ENCODE measurements at places on chromosomes 16 and 17. TPM values are rescaled to one million over a fixed set of nuclear protein-coding genes. Genes with fewer than 3 reads are reported as not detected.

- H3K27me3 ChIP-seq, result no peaks in the 10 kb centered on the region
- no peak for DNase-seq
- H3K4me3 ChIP-seq, result peak overlapping the region; percentile 91
- H3K36me3 ChIP-seq, result no peaks in the 10 kb centered on the region
- H3K27ac ChIP-seq, result peak overlapping the region; percentile 83
Observed at GRCh38 chr17:488993-489757, 136.6 kb upstream of the RPH3AL start.

C17orf50 gene
- total RNA-seq, result not detected

DNA sequence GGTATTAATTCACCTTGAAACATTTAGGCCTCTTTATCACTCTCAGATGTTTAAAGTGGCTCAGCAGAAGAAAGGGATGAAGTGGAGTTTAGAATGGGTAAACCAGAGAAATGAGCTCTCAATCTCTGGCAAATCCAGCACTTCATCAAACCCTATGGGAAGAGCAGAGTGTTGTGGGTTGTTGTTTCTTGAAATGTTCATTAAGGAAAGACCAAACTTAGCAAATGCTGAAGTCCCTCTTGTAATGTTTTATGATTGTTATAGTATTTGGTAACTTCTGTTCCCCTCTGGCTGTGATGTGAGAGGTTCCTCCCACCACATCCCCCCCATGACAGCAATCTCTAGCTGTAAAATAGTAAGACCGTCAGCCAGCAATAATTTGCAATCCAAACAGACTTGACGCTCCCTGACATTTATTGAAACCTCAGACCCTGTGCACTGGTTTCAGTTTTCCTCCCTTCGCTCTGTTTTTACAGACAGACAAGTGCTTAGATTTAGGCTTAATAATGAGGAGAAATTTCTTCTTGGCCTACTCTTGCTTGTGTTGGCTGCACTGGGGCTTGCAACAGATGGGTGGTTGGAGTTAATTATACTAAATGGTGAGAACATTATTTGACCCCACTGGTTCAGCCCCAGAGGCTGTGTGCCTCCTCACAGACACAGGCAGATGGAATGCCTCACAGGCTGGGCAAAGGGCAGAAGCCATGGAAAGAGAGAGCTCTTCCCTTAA, 609.4 kb upstream of the SOX9 start:
- no peak for DNase-seq
- no peak overlapping the region for H3K4me3 ChIP-seq
- H3K27ac ChIP-seq, result no peak overlapping the region
- peaks cover 9% of the 10 kb centered on the region for H3K4me1 ChIP-seq

DNA sequence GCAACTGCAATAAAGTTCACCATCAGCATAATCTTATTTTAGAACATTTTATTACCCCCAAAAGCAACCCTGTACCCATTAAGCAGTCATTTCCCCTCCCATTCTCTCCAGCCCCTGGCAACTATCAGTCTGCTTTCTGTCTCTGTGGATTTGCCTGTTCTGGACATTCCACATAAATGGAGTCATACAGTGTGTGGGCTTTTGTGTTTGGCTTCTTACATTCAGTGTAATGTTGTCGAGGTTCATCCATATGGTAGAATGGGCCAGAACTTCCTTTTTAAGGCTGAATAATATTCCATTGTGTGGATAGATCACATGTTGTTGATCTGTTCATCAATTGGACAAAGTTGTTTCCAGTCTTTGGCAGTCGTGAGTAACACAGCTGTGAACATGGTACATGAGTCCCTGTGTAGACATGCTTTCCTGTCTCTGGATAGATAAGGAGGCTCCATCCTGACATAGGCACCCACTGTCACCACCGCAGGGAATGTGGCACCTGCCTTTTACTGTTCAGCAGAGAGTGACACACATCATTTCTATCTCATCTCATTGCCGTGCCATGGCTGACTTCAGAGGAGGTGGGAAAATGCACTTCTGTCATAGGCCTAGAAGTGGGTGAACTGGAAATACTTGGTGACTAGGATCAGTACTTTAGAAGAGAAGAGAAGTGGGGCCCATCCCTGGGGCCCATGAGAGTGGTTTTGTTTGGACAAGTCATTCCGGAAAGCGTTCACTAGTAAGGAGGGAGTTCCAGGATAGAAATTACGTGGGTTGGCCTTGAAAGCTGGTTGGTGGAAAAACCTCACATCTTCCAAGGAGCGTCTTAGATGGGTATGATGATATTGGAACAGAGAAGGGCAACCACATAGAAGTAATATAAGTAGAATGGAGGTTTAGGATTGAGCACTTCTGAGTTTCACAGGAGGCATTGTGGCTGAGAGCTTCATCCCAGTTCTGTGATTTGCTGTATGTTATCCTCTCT, 25.8 kb downstream of the EPN2 start:
- peak; percentile 36 for DNase-seq
- peaks cover 13% of the 10 kb centered on the region for H3K36me3 ChIP-seq
- no peaks in the 10 kb centered on the region for H3K27me3 ChIP-seq
- H3K27ac ChIP-seq, result peak overlapping the region; percentile 77

ITGB3 gene
- total RNA-seq, result 2.2 TPM
